ENCODE measurements at places on chromosomes 3 and 15.

- DNase-seq = no peak
Observed at GRCh38 chr15:72141171-72142084, 23.2 kb downstream of the SENP8 start.

- DNase-seq = no peak
Observed at GRCh38 chr3:138437281-138437680, 2.9 kb downstream of the ESYT3 start.

DNA sequence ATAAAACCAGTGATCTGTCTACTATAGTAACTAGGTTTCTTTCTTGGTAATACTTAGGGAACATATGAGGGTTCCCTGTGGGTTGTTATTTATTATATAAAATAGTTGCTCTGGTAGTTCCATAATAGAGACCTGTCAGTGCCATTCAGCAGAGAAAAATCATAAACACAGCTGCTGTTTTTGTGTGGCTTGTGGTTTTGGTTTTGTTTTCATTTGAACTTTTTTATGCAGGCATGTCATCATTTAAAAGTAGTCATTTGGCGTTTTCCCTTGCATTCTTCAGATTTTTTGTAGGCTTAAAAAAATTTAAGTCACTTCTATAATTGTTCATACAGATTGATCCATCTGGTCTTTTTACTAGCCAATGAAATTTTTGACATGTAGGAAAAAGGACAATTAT, 47.9 kb downstream of the PIK3CA start:
- peak; percentile 8 for DNase-seq

DNA sequence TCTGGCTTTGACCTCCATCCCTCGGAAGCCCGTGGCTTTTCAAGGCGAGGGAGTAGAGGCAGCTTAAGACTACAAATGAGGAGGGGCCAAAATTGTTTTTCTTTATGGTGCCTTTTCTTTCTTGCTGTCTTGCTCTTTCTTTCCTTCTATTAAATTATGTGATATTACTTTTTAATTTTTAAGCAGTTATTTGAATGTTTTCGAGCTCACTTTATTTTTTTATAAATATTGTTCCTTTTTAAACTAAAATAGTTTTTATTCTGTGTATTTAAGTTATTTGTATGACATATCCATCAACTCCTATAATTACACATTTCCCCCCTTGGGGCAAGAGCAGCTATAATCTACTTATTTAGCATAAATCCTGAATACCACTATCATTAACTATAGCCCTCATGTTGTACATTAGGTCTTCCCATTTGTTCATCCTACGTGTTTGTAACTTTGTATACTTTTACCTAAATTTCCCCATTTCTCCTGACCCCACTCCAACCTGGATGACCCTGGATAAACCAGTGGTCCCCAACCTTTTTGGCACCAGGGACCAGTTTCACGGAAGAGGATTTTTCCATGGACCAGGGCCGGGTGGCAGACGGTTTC, 622 bp upstream of the PLSCR1 start:
- no peak for DNase-seq

DNA sequence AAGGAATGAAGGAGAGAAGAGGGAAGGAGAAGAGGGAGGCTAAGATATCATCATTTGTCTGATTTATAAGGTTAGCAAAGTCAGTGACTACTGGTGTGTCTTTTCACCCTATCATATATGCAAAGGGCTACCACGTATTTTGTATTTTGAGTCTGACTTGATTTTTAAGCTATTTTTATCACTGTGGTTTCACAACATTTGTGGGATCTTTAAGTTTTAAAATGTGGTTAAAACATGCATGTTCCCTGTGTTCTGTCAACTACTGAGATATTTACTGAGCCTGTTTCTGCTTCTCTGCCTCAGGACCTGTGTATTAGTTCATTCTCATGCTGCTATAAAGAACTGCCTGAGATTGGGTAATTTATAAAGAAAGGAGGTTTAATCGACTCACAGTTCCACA, 22.5 kb upstream of the SPTSSB start:
- DNase-seq = no peak

DNA sequence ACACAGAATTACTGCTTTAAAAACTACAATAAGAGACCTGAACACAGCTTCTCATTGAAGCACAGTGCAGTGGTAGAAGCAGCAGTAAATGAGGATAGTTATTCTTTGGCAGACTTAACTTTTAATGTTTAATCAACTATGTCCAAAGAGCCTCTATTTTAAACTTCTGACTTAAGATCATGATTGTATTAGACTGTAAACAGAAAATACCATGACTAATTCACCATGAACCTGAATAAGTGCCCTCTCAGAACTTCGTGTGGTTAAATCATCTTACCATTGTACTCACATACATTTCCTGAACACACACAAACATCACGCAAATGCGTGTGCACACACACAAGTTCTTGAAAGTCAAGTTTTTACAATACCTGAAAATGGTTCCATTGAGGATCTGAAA, 13.9 kb downstream of the CEP152 start:
- DNase-seq = no peak

DNA sequence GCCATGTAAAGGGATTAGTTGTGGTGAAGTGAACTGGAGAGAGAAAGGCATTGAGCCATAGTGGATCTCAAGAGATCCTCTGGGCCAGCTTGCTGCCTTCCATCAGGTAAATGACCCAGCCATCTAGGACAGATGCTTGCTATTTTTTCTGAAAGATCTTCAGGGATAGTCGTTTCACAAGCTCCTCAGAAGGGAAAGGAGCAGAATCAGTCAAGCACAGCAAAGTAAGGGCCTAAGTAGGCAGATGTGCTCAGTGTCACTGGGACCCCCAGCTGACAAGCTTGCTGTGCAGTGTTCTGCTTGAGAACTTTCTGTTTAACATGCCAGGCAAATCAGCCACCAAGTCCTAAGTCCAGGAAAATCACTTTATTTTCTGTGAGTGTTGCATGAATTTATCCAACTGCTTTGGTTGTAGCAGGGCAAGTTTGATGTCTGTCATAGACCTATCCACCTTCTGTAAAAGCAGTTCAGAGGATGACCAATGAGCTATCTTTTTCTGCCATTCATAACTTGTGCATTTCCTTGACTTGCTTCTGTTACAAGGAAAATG, 319.8 kb downstream of the IL5RA start:
- no peak for DNase-seq

DNA sequence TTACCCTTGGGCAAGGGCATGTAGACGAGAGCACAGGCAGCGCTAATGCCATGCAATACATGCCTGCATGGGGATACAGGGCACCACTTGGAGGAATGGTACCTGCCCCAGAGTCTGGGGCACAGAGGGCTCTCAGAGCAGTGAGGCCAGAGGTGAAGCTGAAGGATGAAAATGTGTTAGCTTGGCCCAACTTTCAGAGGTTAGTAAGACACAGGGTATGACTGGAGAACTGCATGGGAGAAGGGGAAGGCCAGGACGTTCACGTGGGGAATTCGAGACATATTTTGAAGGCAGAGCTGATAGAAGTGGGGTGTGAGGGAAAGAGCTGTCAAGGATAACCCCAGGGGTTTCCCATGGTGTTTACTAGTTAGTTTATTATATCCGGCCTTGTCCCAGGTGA, 19.6 kb downstream of the CSRNP1 start:
- no peak for DNase-seq

DNA sequence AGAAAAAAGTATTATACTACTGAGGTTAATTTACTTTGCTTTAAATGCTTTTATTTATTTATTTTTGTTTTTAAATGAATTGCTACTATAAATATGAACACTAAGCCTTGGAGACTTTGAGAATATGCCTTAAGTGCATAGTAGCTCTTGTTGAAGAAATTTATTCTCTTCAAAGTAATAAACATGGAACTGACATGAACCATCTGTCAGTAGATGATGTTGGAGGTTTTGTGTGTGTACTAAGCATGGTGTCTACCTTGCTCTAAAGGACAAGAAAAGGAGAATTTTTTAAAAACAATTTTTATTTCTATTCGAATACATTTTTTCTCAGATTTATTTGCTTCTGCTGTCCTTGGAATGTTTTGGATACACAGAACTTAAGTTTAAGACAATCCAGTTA, 81.1 kb upstream of the PDZRN3 start:
- no peak for DNase-seq

DNA sequence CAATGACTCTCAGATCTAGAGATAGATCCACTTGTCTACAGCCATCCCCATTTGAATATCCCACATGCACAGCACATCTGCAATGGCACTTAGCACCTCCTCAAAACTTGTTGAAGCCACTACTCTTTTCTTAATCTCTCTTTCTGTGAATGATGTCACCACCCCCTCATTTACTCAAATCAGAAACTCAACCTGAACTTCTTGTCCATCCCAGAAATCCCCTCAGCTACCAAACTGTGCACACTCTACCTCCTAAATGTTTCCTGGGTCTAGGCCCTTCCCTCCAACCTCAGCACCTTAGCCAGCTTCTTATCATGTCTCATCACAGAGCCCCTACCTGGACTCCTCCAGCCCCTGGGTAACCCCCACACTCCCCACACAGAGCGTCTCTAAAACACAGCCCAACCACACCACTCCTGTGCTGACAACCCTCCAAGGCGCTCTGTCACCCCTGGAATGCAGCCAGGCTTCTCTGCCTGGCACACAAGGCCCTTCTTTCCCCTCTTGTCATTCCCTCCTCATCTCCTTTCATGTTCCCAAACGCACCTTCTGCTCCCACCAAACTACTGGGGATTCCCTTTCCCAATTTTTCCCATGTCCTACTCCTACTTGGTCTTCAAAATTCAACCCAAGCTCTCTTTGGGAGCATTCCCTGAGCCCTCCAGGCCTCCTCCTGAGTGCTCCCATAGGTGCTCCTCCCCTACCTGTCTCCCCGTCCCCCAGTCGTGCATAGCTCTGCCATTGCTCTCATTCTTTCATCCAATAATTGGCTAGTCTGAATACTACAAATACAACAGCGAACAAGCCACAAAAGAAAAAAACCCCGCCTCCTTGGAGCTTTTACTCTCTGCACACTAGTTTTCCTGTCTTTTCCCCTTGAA, 39.8 kb upstream of the ZBTB38 start:
- DNase-seq = no peak

GRCh38 chr3:39292961-39293360, 13.1 kb upstream of the CX3CR1 start:
- no peak for DNase-seq

GRCh38 chr15:99944131-99944530, 210.9 kb upstream of the LYSMD4 start:
- no peak for DNase-seq

DNA sequence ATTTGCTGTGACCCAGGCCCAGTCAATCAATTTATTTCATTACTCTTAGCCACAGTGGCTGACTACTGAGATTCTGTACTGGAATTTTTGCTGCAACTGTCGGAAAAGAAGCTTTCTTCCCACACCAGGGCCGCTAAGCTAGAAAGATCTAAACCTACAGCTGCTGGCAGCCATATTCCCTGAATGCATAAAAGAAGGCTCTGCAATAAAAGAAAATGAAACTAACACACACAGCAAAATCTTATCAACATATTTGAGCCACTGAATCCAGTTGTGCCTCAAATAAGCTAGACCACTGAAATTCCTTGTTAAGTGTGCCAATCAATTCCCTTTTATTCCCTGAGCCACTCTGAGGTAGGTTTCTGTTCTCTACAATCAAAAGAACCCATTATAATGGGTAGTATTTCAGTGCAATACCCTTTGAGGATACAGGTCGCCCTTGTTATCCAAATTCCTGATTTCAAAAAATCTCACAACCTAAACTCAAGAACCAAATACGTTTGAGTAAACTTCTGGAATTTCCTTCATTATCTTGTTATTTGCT, 60.3 kb downstream of the MYO9A start:
- DNase-seq = no peak

GRCh38 chr3:110243081-110243480, 828.5 kb upstream of the NECTIN3 start:
- no peak for DNase-seq

DNA sequence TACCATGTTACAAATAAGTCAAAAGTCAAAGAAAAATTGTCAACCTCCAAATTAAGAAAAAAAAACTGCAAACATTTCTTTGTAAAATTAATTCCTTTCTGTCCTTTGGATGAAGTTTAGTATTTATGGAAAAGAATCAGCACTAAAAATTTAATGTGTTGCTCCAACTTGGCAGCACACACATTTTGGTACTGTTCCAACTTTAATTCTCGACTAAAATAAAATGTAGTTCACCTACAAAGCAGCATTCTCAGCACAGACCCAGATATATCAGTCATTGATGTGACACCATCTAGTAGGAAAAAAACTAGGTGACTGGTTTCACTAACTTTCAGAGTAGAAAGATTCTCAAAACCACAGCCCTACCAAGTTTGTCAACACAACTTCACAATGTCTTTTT, 131.7 kb upstream of the ROBO2 start:
- no peak for DNase-seq

GRCh38 chr3:66738625-66739365, 238.0 kb upstream of the LRIG1 start:
- DNase-seq = no peak

GRCh38 chr3:21433751-21434150, 317.3 kb downstream of the ZNF385D start:
- DNase-seq = no peak

- DNase-seq = peak; percentile 36
Observed at GRCh38 chr15:94164202-94164807, 67.1 kb upstream of the MCTP2 start.

DNA sequence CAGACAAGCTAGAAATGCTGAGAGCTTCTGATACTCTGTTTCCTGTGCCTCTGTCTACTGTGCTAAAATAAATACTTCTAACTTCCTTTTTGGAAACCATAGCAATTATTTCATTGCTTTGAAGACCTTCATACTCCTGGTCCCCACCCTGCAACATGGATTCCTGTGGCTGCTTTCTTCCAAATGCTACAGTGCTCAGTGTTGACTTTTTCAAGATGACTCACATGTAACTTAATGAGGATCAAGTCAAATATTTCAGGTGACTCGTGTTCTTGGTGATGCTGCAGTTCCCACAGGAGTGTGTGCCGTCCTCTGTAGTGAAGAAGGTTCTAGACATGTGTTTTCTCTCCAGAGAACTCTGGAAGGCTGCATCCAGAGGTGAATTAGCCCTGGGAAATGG, 288.6 kb downstream of the CLSTN2 start:
- DNase-seq = no peak

GRCh38 chr15:96359616-96360521, 29.4 kb downstream of the NR2F2 start:
- no peak for DNase-seq

DNA sequence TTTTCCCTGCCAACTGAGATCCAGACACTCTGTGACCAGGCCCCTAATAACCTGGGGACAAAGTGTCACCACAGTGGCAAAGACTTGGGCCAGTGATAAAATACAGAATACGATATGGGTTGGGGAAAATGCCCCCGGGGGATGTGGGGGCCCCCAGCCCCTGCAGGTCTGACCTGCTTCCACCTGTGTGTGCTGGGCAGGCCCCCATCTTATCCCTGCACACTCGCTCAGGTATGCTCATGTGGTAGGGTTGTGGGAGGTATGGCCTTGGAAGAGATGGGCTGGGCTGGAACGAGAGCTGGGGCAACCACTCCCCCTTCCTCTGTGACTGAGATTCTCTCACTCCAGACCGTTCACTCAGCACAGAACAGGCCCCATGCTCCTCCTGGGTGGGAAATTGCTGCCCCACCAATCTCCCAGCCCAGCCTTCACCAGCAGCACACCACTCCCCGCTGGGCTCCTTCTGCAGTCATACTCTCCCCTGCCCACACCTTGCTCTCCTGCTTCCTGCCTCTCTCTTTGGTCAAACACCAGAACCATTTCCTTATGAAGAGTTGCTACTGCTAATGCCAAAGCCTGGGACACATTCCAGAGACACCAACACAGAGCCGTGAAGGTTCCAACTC, 9.6 kb upstream of the CPEB1 start:
- no peak for DNase-seq

- DNase-seq = no peak
Observed at GRCh38 chr3:53813876-53814275, 32.3 kb downstream of the CHDH start.

GRCh38 chr3:52892625-52893311, 4.6 kb downstream of the STIMATE start:
- no peak for DNase-seq

- no peak for DNase-seq
Observed at GRCh38 chr15:51240066-51240465, 98.3 kb downstream of the CYP19A1 start.

All from T-helper 1 cell (primary cell).